ENCODE measurements at places on chromosomes 12 and 14. TPM values are rescaled to one million over a fixed set of nuclear protein-coding genes. Genes with fewer than 3 reads are reported as not detected.

MIS18BP1 gene
- total RNA-seq, result 42.9 TPM

PTPRR gene
- total RNA-seq, result 0.65 TPM

WNT1 gene
- not detected for total RNA-seq

ORAI1 gene
- 13.1 TPM for total RNA-seq

CELA1 gene
- total RNA-seq, result not detected

IL23A gene
- total RNA-seq, result 0.19 TPM

CYP27B1 gene
- total RNA-seq, result 0.32 TPM

LRCOL1 gene
- 2.5 TPM for total RNA-seq

FGF23 gene
- not detected for total RNA-seq

CRIP1 gene
- 0.25 TPM for total RNA-seq

NR2C1 gene
- total RNA-seq, result 35.5 TPM

ARHGAP9 gene
- under 0.01 TPM for total RNA-seq

BTBD7 gene
- 13.9 TPM for total RNA-seq

ITGB7 gene
- 0.49 TPM for total RNA-seq

KIF5A gene
- total RNA-seq, result not detected

SIX1 gene
- total RNA-seq, result 0.06 TPM

PPM1H gene
- 3.1 TPM for total RNA-seq

ADAM21 gene
- 0.44 TPM for total RNA-seq

KCNA5 gene
- not detected for total RNA-seq

TSPAN11 gene
- total RNA-seq, result 2.3 TPM

IQSEC3 gene
- total RNA-seq, result not detected

MMP19 gene
- total RNA-seq, result 1.4 TPM

Measured in bladder microvascular endothelial cell (primary cell).